ENCODE measurements at places on chromosomes 2 and 18. TPM values are rescaled to one million over a fixed set of nuclear protein-coding genes. Genes with fewer than 3 reads are reported as not detected.
A peak's percentile ranks its signal among the peaks of the same experiment; 100 is the strongest.

Gene CD8B2
- total RNA-seq, result not detected

Gene ZAP70
- not detected for total RNA-seq

DNA sequence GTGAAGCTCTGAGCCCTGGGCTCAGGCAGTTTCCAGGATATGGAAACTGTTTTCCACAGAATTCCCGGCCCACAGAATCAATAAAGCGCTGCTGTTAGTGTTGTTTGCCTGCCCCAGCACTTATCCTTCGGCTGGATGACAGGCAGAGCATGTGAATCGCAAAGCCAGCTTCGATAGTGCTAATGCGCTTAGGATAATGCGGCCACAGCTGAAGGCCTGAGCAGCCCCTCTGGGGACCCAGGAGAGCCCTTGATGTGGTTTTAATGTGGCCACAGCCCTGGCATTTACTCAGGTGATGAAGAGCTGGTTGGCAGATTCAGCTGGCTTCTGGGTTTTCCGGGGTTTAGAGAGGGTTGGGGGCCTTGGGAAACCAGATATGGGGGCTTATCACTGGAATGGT, 23.7 kb downstream of the PCARE start:
- no peak for DNase-seq

DNA sequence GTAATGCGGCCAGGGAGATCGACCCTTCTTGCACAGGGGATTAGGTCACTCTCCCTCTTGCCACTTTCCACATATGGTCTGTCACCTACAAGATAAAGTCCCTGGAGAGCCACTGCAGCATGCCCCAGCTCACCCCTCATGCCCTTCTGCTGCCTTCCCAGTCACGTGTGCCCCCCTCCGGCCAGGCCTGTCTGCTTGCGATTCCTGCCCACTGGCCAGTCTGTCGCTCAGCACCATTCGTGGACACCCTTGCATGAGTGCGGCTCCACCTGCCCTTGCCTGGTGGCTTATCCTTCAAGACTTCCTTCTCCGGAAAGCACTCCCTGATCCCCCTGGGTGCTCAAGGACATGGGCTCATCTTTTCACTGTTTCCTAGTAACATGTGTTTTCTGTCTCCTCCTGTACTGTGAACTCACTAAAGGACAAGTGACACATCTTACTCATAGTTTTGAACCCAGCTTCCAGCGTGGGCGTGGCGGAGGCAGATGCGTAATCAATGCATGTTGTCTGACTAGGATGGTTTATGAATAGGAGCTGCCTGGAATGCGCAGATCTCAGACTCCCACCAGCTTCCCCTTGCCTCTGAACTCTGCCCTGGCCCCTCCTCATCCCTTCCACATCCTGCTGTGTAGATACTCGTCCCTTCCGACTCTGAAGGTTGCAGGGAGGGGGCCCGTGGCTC, 7.8 kb upstream of the NT5DC4 start:
- peak; percentile 48 for DNase-seq

DNA sequence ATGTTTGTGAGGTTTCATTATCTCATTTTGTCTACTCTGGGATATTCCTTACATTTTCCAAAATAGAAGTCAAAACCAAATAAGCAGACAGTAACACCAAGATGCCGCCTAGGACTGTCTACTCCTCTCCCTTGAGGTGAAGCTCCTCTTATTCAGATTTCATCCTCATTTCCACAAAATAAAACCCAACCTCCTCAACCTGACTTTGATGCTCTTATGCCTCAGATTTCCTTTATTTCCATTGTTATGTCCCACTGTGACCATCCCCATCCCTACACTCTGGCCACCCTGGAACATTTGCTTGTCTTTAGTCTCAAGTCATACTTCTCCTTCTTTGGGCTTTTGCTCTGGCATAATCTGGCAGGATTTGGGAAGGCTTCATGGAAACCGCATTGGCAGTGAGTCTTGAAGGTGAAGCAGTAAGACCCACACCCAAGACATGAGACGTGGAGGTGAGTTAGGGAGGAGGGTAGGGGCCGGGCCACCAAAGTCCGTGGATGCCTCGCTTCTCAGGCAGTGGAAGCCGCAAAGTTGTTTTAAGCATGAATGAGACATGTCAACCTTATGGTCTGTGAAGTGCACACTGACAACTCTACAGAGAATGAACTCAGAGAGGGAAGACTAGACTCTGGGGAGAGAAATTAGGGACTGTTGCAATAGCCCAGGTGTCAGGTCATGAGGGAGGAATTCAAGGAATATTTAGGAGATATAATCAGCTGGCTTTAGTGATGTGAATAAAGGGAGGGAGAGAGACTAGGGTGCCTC, 63.6 kb downstream of the DDX1 start:
- no peak for DNase-seq

GRCh38 chr2:54573537-54573919, 117.4 kb downstream of the SPTBN1 start:
- no peak for DNase-seq

GRCh38 chr2:224039770-224040440, 819 bp upstream of the SERPINE2 start:
- DNase-seq, result no peak

DNA sequence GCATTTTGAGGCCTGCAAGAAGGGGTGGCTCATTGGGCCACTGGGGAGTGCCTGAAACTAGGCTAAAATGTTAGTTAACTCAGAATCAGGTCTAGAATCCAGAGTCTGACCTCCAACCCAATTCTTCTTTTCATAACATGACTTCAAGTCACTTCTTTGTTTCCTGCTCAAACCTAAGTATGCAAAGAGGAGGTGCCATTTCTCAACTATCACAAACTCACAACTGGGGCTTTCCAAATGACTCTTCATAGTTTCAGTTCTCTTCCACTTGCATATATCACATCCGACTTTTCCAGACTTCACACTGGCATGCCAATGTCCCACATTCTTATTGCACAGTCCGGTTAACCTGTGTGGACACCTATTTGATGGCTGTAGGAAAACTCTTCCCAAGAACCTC, 211.6 kb downstream of the TCF4 start:
- no peak for DNase-seq

DNA sequence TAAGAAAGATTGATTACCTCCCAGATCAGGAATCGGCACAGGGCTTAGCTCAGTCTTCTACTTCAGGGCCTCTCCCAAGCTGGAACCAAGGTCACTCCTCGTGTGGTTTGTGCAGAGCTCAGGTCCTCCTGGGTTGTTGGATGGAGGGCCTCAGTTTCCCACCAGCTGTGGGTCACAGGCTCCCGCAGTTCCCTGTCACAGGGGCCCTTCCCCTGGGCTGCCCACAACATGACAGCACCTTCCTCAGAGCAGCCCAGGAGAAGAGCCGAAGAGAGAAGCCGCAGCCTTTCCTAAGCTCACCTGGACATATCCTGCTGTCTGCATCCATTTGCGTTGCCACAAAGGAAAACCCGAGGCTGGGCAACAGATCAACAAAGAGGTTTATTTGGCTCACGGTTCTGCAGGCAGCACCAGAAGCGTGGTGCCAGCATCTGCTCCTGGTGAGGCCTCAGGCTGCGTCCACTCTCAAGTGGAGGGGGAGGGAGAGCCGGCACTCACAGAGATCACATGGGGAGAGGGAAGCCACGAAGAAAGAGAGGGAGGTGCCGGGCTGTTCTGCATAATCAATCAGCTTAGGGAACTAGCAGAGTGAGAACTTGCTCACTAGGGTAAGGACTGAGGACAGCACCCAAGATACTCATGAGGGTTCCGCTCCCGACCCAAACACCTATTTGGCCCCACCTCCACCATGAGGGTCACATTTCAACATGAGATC, 13.0 kb upstream of the ALLC start:
- DNase-seq, result no peak

DNA sequence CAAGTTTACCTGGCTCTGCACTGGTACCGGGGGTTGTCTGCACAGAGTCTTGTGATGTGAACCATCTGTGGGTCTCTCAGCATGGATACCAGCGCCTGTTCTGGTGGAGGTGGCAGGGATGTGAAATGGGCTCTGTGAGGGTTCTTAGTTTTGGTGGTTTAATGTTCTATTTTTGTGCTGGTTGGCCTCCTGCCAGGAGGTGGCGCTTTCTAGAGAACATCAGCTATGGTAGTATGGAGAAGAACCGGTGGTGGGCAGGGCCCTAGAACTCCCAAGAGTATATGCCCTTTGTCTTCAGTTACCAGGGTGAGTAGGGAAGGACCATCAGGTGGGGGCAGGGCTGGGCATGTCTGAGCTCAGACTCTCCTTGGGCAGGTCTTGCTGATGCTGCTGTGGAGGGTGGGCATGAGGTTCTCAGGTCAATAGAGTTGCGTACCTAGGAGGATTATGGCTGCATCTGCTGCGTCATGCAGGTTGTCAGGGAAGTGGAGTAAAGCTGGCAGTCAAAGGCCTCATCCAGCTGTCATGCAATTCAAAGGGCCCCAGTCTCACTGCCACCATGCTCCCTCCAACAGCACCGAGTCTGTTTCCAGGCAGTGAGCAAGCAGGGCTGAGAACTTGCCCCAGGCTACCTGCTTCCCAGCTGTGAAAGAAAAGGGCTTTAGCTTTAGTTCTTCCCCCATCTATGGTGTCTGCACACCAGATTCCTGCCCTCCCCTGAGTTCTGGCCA, 278.0 kb downstream of the METTL4 start:
- DNase-seq, result peak; percentile 39
